Heart right ventricle (tissue), 16 donors: ENCODE measurements at places on chromosomes 6 and 20. TPM values are rescaled to one million over a fixed set of nuclear protein-coding genes. Genes with fewer than 3 reads are reported as not detected.

F13A1 gene
- 20.6 TPM for total RNA-seq

DNA sequence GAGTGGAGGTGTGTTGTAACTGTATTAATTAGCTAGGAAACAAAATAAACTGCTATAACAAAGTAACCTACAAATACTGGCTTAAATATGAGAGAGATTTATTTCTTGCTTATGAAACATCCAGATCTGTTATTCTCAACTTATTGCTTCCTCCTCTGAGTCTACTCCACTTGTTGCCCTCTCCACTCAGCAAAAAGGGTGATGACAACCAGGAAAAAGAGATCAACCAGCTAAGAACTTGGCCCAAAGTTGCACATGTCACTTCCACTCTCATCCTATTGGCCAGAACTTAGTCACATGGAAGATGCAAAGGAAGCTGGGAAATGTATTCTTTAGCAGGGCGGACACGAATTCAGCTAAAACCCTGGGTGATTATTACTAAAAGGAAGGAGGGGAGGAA lies 5.2 kb upstream of the TP53RK start:
- no peak for DNase-seq

GRCh38 chr20:38673261-38673660 lies 51.0 kb upstream of the SLC32A1 start:
- no peak for DNase-seq

DNA sequence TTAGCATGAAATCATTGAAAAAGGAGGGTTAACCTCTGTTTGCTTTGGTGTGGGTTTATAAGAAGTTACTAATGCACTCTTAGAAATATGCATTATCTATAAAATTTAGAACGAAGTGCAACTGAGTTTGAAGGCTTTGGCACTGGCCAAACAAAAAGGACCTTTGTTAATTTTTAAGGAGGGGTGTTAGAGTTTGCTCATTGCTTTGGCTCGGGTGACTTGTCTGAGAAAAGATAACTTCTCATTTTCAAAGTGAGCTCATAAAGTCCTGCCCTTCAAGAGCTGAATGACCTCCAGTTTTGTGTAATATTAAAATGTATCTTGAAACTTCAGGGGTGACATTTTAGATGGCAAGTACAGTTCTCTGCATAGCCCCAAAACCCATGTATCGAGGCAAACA lies 25.9 kb downstream of the NEDD9 start:
- DNase-seq, result no peak

GRCh38 chr6:32081168-32081990 lies 27.8 kb downstream of the TNXB start:
- DNase-seq, result peak; percentile 44

GRCh38 chr6:157548635-157549467 lies 167.9 kb downstream of the ZDHHC14 start:
- no peak for DNase-seq

MRAP2 gene
- not detected for total RNA-seq

EMILIN3 gene
- 2.6 TPM for total RNA-seq

GRCh38 chr6:121849477-121849876 lies 414.0 kb downstream of the GJA1 start:
- DNase-seq, result no peak

- DNase-seq, result no peak
Observed at GRCh38 chr6:134318974-134319281, 1.0 kb upstream of the SGK1 start.

FOXQ1 gene
- not detected for total RNA-seq

DNA sequence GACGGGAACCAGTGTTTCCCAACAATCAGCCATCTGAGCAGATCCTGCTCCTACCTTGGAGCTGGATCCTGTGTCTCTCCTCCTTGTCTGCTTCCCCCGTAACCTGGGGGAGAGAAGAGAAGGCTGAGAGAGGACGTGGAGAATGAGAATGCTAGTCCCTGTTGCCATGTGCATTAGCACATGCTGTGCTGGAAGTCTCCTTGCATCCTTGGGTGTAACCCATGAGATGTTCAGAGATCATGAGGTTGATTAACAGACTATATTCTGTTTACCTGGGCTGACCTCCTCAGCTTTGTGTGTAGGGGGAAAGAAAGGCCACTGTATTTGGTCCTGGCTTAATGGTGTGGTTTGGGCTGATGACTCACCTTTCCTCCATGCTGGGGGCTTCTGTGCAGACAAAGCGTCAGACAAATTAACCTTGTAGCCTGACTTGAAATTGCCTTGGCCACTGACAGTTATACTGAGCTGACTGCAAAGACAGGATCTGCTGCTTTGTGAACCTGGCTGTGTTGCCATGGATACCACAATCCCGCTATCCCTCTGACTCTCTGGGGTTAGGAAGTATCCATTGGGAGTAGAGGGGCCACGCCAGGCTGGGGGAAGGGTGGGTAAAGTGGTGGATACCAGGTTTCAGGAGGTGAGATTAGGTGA lies 243.7 kb upstream of the CHD6 start:
- no peak for DNase-seq

ULBP2 gene
- total RNA-seq, result 2.4 TPM

- no peak for DNase-seq
Observed at GRCh38 chr6:44000164-44000842, 126.9 kb downstream of the MRPL14 start.

GRCh38 chr6:108562503-108562993 lies 1.8 kb downstream of the FOXO3 start:
- peak; percentile 34 for DNase-seq

DNA sequence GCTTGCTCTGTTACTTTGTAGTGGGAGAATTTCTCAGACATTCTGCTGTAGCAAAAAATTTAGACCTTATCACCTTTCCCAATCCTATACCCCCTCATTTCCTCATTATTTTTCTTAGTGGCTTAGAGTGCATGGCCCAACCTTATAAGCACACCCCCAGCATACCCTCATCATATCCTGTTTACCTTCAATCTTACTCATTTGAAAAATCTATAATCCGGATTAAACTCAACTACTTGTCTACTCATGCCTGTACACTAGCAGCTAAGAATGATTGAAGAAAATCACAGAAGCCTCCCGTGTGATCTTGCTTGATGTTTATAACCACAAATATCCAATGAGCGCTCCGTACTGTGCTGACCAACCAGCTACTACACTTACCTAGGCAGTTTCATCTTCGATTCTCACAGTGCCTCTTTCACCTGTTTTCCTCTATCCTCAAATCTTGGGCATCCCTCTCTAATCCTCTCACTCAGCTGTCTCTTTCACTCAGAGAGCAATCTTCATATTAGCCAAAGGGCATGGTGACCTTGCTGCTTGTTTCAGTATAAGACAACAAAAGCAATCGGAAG lies 36.6 kb downstream of the AIG1 start:
- no peak for DNase-seq

DNA sequence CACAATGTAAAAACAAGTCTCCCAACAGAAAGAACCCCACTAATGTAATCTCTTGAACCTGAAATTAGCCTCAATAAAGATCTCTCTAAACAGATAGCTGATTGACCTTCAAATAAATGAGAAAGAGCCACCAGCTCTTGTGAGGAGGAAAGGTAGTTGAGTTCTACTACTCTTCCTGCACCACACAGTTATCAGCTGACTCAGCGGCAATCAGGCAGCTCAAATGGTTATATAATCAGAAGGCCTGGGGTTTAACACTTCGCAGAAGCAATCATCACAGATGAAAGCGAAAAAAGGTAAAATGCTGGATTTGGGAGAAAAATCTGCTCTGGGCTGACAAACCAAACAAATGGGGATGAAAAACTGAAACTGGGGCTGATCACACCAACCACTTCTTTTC lies 91.8 kb downstream of the CHD6 start:
- DNase-seq, result no peak

YIPF3 gene
- 64.6 TPM for total RNA-seq

DNA sequence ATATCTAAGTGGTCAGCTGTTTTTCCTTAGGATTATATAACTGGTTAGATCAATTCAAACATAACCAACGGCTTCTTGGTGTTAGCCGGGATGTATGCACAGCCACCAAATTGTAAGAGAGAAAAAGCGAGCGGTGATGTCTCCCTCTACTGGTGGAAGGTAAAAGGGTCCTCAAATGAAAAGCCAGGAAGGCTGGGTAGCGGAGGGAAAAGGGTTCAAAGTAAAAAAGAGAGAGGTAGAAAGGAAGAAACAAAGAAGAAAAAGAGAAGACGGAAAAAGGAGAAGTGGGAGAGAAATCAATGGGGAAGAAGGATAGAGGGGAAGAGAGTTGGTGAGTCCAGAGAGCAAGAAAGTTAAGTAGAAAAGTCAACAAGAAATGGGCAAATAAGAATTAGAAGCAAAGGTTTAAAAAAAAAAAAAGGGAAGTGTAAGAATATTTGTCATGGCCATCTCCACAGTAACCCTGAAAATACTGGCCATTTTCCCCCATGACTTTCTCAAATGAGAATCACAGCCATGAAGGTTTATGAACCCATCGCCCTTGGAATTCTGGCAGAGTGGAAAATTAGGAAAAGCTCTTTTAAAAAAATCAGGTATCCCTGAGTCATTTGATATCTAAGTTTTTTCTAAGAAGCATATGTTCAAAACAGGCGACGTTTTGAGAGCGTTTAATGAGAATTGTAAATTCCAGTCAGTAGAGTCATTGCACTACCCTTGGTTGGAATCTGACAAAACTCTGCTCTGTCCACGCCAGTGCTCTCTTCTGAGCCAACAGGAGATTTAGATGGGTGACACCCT lies 155.6 kb upstream of the SNX9 start:
- DNase-seq, result peak; percentile 66
